T-helper 17 cell (primary cell): ENCODE measurements at places on chromosomes 2 and 18. TPM values are rescaled to one million over a fixed set of nuclear protein-coding genes. Genes with fewer than 3 reads are reported as not detected.

DNA sequence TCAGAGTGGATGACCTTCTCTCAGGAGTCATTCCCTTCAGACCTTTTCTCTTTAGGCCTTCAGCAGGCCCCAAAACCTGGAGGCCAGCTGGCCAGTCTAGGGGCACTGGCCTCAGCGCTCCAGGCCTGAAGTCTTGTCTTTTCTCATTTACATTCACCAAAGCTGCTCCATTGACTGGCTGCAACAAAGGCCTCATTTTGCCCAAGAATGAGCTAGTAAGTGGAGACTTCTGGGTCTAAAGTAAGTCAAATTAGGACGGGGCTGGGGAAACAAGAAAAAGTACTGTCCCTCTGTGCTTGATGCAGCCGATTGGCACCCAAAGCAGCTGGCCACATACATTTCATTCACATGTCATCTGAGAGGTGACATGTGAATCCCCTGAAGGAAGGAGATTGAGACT lies 83.8 kb upstream of the RIOK3 start:
- no peak overlapping the region for H3K27ac ChIP-seq
- no peaks in the 10 kb centered on the region for H3K27me3 ChIP-seq
- no peak for DNase-seq
- H3K4me3 ChIP-seq, result no peak overlapping the region

- H3K36me3 ChIP-seq, result peaks cover 7% of the 10 kb centered on the region
- H3K4me3 ChIP-seq, result no peak overlapping the region
- DNase-seq, result no peak
- H3K27ac ChIP-seq, result no peak overlapping the region
- peaks cover 3% of the 10 kb centered on the region for H3K4me1 ChIP-seq
- H3K27me3 ChIP-seq, result no peaks in the 10 kb centered on the region
Measured at GRCh38 chr2:148342086-148342485, 302.5 kb upstream of the EPC2 start.

DNA sequence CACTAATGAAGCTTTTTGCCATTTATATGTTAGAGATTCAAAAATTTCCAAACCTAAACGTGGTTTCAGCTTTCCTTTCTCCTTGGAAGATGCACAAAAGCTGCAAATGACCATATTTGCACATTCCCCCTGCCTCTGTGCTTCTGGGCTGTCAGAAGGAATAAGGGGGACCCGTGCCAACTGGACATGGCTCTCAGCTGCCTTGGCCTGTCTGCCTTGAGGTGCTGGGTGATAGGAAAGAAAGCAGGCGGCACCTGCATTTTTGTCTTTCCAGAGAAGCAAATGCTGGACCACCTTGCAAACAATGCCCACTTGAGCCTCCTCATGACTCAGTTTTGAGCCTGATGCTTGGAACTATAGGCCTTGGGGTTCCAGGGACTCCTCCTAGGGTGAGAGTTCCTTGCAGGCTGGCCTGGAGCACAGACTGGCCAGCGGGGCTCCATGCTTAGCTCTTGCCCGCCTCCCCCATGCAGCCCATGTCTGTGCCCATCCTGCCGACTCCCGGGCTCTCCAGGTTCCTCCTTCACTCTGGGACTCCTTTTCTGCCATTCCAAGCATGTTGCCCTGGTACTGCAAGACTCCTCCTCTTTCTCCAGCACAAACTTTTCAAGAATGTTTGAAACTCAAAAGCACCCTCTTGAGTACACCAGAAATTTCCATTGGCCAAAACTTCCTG lies 109.0 kb upstream of the EPAS1 start:
- DNase-seq, result no peak
- H3K27me3 ChIP-seq, result no peaks in the 10 kb centered on the region
- no peak overlapping the region for H3K27ac ChIP-seq
- peak overlapping the region; percentile 44 for H3K4me3 ChIP-seq
- peaks cover 6% of the 10 kb centered on the region for H3K4me1 ChIP-seq

GRCh38 chr2:126100962-126101361 lies 555.0 kb upstream of the GYPC start:
- no peaks in the 10 kb centered on the region for H3K4me1 ChIP-seq
- H3K27me3 ChIP-seq, result no peaks in the 10 kb centered on the region
- no peak overlapping the region for H3K27ac ChIP-seq
- no peaks in the 10 kb centered on the region for H3K36me3 ChIP-seq

DNA sequence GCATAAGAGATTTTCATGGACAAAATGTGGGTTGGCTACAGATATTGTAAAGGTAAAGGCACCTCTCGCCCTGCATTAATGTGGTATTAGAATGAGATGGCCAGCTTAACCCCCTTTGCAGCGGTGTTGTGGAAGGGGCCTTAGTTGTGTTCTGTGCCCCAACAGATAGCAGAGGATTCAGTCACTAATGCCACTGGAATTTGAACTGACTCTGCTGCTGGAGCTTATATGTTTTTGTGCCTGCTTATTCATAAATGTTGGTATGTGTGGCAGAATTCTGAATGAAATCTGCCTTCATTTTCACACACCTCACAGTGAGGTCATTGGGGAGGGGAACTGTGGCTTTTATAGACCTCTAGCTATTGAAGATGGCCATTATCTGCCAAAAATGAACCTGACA lies 90.7 kb upstream of the ITGA6 start:
- DNase-seq, result no peak
- no peaks in the 10 kb centered on the region for H3K36me3 ChIP-seq
- H3K27ac ChIP-seq, result no peak overlapping the region
- no peak overlapping the region for H3K4me3 ChIP-seq

DNA sequence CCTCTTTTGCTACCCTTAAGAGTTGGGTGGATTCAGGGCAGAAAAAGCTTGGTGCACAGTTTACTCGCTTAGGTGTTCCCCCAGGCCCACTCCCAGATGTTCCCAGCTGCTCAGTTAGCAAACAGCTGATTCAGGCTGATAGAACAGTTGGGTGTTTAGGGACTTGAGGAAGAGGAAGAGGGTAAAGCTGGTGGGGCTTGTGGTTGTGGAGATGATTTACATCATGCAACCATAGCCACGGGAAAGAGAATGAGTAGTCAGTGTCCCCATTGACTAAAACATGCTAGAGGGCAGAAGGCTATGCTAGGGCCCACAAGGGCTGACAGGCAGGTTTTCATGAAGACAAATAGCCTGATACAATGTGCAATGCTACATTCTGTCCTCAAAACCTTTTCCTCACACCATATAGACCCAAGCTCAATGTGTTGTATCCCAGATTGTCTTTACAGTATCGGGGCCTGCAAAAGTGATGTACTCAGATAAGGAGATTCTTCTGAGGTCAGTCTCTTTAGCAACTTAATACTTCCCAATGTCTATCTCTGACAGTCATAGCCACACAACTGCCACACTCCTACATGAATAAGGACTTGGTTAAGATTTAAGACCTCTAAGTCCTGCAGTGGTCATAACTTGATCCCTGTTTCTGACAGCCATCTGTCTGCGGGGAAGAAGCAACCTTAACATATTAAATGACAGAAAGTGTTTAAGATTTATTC lies 15.6 kb downstream of the COLEC12 start:
- peaks cover 2% of the 10 kb centered on the region for H3K4me1 ChIP-seq
- H3K27ac ChIP-seq, result no peak overlapping the region
- H3K27me3 ChIP-seq, result peaks cover 59% of the 10 kb centered on the region
- H3K36me3 ChIP-seq, result peaks cover 2% of the 10 kb centered on the region

DNA sequence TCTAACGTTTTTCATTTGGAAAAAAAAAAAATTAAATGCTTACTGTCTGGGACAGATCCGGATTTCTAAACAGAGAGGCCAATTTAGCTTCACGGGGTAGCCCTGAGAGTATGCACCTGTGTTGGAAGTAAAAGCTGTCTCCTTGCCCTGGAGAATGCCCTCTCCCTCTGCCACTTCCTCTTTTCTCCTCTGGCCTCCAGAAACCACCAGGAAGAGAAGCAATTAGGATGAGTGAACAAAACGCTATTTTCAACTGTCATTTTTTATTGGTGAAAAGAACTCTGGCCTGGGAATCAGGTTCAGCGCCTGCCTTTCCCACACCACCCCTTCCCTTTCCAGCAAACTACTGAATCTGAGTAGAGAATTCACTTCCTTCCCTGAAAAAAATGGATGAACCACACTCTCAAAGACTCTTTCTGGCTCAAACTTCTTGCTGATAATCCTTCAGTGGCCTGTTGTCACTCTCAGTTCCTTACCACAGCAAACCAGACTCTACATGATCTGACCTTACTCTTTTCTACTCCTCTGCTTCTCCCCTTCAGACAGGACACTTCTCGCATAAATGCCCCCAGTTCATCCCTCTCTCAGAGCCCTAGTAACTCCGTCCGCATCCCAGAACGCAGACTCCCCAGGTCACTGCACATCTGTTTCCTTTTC lies 29.8 kb downstream of the KLF7 start:
- no peak for DNase-seq
- no peaks in the 10 kb centered on the region for H3K27me3 ChIP-seq
- peaks cover 7% of the 10 kb centered on the region for H3K36me3 ChIP-seq
- H3K4me3 ChIP-seq, result peak overlapping the region; percentile 65

- no peak overlapping the region for H3K27ac ChIP-seq
- H3K36me3 ChIP-seq, result no peaks in the 10 kb centered on the region
- no peaks in the 10 kb centered on the region for H3K4me1 ChIP-seq
- H3K4me3 ChIP-seq, result no peak overlapping the region
- peaks cover 36% of the 10 kb centered on the region for H3K27me3 ChIP-seq
Measured at GRCh38 chr2:46323730-46324129, 26.5 kb downstream of the EPAS1 start.

GRCh38 chr2:146317959-146318358 lies 1526.9 kb upstream of the ACVR2A start:
- H3K4me3 ChIP-seq, result no peak overlapping the region
- H3K27me3 ChIP-seq, result no peaks in the 10 kb centered on the region
- no peak for DNase-seq

DNA sequence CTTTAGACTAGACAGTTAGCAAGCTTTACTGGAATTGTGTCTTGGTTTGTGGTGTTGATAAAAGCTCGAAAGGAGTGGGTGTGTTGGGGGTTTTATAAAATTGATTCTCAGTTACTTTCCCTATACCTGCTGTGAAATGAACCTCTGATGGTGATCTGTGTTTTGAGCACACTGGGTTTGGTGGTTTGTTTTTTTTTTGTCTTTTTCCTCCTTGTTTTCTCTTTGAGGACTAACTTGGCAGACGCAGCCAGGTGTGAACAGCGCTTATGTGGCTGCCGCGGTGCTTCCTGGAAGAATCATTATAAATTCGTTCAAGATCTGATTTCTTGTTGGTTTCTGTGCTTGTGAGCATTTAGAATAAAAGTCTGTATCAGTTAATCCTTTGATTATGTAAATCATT lies 28.5 kb downstream of the GRHL1 start:
- peaks cover 33% of the 10 kb centered on the region for H3K27me3 ChIP-seq
- peaks cover 7% of the 10 kb centered on the region for H3K4me1 ChIP-seq
- no peak overlapping the region for H3K27ac ChIP-seq
- no peak for DNase-seq

- no peaks in the 10 kb centered on the region for H3K27me3 ChIP-seq
- H3K4me1 ChIP-seq, result no peaks in the 10 kb centered on the region
Measured at GRCh38 chr2:4190548-4190947, 487.2 kb downstream of the DCDC2C start.

- peaks cover 5% of the 10 kb centered on the region for H3K4me1 ChIP-seq
- H3K4me3 ChIP-seq, result no peak overlapping the region
- no peak overlapping the region for H3K27ac ChIP-seq
- H3K27me3 ChIP-seq, result no peaks in the 10 kb centered on the region
Measured at GRCh38 chr2:127594116-127594591, 51.8 kb upstream of the GPR17 start.

CAPN13 gene
- not detected for total RNA-seq

CRYGD gene
- not detected for total RNA-seq

MLPH gene
- total RNA-seq, result not detected

SULT1C4 gene
- total RNA-seq, result not detected

IL1A gene
- 0.35 TPM for total RNA-seq

CFAP53 gene
- total RNA-seq, result 0.42 TPM

TCF4 gene
- 4.8 TPM for total RNA-seq

AQP12A gene
- total RNA-seq, result not detected

CRYGC gene
- not detected for total RNA-seq

SLC5A7 gene
- total RNA-seq, result not detected
